Stimulated activated CD4-positive, alpha-beta T cell treated with anti-CD3 and anti-CD28 coated beads, Interleukin-2, amount 100 ng/mL, for 48 hours (primary cell): ENCODE measurements at places on chromosomes 1 and 21.

- no peak for DNase-seq
These were observed 533.6 kb downstream of the PTPRC start for GRCh38 chr1:199172171-199173124.

DNA sequence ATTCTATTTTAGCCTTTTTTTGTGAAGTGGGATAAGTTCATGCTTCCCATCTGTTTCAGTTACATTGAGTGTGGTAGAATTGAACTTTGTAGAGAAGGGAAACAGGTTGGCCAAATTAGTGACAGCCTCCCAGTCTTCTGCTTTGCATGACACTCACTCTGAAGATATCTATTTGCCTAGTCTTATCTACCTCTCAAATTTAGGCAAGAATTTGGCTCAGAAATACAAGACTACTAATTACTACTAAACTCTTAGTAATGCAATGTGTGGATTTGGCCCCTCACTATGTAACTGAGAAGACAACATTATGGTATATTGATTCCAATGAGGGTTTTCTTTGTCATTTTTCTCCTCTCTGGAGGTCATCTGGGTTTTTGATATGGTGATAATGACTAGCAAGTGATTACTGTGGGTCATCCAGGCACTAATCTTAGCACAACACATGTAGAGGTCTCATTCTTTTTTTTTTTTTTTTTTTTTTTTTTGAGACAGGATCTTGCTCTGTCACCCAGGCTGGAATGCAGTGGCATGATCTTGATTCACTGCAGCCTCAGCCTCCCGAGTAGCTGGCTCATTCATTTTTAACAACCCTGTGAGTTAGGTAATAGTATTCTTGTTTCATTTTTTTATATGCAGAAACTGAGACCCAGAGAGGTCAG is 6.3 kb downstream of the FAM20B start:
- DNase-seq: no peak

GRCh38 chr1:42052072-42052699 is 101.0 kb upstream of the GUCA2B start:
- no peak for DNase-seq

DNA sequence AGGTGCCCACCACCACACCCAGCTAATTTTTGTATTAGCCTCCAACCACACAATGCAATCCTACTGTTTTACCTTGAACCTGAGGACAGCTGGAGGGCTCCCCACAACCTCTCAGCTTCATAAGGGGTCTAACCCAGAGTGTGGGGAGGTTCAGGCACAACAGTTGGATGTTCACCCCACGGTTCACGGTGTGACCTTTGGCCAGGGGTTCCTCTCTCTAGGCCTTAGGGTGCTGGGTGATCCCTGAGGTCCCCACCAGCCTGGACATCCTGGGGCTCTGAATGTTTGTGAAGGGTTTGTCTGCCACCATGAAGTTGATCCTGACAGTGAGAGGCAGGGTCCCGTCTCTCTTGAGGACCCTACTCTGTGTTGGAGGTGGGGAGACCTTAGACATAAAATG is 3.9 kb downstream of the ACOT11 start:
- DNase-seq: no peak

DNA sequence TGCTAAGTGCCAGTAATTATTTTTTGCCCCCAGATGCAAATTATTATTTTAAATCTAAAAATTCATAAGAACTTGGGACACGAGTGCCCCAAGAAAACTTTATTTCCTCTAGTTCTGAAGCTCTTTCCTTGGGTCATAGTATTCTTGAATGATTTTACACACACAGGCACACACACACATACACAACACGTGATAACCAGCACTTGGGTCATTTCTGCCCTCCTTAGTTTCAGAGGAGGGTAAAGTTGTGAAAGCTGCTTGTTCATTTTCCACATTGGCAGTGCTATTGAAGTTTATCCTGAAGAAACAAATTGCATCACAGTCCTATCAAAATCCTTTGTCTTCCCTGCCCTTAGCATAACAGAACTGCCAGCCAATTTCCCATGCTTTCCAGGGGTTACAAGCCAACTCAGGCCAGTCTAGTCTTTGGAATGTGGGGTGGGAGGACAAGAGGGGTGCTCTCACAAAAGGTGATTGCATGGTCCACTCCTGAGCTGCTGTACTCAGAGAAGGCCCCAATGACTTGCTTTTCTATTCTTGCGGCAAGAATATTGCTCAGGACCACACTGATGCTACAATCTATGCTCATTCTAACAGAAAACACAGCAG is 98.5 kb upstream of the POGK start:
- DNase-seq: no peak

DNA sequence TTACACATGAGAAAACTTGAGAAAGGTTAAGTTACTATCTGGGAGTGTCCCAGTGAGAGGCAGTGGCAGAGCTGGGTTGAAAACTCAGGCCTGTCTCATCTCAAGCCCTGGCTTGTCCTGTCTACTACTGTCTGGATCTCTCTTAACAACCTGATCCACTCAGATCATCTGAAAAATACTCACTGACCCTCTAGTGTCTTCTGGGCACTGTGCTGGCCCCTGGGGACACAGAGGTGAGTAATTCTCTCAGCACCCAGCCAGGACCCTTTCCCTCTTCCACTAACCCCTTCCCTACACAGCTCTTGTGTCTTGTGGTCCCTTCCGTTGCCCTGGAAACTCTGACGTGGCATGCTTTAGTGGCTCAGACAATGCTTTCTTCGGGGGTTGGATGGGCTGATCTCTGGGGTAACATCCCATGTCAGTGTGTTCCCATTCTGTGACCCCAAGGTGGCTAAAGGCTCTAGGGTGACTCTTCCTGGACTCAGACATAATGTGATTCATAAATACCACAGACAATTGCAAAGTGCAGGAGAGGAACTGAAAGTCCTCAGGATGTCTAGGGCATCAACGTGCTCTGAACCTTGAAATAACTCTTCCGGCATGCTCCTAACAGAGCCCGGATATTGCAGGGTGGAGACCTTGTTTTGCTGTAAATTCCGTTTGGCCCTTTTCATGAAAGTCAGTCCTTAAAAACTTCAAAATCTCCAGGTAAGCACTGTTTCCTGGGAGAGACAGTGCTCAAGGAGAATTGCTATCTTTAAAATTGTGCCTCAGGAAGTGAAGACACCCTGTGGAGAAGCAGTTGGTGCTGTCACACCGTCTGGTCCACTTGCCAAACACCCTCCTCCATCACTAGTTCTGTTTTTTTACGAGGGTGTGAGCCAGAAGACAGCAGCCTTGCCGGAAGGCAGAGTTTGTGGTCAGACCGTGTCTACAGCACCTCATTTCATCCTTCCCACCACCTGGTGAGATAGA is 4.0 kb downstream of the SHISAL2A start:
- peak; percentile 49 for DNase-seq

DNA sequence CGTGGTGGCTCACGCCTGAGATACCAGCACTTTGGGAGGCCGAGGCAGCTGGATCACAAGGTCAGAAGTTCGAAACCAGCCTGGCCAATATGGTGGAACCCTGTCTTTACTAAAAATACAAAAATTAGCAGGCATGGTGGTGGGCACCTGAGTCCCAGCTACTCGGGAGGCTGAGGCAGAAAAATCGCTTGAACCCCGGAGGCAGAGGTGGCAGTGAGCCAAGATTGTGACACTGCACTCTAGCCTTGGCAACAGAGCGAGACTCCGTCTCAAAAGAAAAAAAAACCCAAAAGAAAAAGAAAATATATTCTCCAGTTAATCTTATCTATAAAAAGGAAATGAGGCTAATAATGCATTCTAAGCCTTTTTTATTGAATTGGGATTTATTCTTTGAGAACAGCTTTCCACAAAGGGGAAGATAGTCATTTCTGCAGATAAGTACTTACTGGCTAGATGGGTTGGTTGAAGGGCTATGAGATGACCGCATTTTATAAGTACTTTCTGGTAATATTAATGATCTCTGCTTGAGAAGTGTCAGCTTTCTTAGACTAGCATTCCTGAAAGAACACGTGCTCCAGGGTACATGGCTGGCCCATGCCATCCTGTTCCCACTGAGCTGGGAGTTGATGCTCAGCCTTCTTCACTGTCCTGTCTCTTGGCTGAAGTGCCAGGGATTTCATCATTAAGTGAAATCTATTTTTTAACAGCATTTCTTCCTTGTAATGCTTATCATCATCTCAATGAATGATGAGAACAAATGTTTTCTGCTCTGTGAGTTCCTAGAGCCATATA is 57.9 kb downstream of the SASS6 start:
- DNase-seq: no peak

- DNase-seq: no peak
These were observed 16.1 kb downstream of the CNR2 start for GRCh38 chr1:23897083-23897482.
